C1 segment of cervical spinal cord (tissue), 14 donors: ENCODE measurements at places on chromosomes 11 and 22.

DNA sequence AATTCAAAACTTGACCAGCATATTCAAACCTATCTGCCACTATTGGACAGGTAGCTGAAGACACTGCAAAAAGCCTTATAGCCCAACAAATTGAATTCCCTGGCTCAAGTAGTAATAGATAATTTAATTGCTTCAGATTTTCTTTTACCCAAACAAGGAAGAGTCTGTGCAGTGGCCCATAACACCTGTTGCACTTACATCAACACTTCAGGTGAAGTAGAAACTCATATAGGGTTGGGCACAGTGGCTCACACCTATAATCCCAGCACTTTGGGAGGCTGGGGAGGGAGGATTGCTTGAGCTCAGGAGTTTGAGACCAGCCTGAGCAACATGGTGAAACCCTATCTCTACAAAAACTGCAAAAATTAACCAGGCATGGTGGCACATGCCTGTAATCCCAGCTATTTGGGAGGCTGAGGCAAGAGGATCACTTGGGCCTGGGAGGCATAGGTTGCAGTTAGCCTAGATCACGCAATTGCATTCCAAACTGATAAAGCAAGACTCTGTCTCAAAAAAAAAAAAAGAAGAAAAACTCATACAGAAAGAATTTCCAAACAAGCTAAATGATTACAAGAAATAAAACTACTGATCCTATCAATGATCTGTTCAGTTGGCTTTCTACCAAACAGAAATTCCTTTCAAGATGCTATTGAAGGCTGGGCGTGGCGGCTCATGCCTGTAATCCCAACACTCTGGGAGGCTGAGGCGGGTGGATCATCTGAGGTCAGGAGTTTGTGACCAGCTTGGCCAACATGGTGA is 9.5 kb downstream of the FOLR3 start:
- DNase-seq, result no peak

DNA sequence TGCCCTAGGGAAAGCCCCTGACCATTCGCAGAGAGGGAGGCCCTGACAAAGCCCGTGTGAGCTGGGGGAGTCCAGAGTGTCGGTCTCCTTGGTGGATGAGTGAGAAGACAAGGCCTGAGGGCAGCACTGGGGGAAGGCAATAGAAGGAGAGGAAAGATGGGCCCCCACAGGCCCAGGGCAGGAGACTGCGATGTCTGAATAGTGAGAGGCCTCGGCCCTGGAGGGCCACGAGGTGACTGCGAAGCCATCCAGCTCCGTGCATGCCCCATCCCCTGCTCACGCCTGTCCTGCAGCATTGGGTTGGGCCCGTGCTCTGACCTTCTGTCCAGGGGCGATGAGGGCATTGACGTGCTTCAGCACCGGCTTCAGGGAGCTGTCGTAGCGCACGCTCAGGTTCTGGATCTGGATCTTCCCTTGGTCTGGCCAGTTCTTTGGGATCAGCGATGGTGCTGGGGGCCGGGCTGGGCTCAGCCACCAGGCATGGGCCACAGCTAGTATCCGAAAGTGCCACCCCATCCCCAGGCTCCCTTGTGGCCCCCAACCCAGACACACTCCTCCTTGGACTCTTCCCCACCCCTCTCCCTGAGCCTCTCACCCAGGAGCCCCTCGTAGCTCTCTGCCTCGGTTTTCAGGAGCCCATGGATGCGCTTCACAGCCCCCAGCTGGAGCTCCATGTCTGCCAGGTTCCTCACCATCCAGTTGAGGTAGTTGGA is 8.3 kb upstream of the KCNJ11 start:
- no peak for DNase-seq

GRCh38 chr22:24434471-24435322 is 7.3 kb downstream of the ADORA2A start:
- DNase-seq, result no peak

DNA sequence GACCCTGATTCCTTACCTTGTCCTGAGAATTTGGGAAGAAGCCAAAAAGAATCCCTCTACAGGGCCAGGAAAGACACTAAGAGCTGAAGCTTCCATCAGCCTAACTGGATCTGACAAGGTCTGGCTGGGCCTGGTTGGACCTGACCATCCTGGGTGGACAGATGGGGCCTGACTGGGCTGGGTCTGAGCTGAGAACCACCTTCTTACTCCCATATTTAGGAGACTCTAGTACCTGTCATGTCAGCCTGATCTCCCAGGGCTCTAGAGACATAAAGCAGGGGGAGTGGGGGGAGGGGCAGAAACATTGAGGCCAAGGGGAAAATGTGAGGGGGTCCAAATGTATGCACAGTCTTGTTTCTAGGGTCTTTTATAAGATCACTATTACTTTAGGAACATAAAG is 129.9 kb downstream of the BUD13 start:
- DNase-seq, result no peak

- DNase-seq, result no peak
Observed at GRCh38 chr22:42173183-42173926, 42.7 kb upstream of the CYP2D6 start.
